ENCODE measurements at places on chromosomes 13 and 19. TPM values are rescaled to one million over a fixed set of nuclear protein-coding genes. Genes with fewer than 3 reads are reported as not detected.
A peak's percentile ranks its signal among the peaks of the same experiment; 100 is the strongest.

DNA sequence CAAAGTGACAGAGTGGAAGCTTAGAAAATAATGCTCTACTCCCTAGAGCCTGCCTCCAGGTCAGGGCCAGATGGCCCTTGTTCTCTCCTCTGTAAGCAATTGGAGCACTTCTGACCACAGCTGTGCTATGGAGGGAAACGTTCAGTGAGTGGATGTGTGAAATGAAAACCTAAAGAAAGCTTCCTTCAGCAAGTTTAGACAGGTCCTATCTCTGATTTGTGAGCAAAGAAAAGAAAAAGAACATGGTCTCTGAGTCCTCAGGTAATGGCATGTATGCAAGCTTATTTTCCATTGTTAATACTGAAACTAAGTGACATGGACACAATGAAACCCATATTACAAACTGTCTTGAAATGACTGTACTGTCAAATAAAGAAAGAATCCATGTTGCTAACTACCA lies 1486.8 kb downstream of the EFNB2 start:
- H3K36me3 ChIP-seq: no peaks in the 10 kb centered on the region
- H3K4me1 ChIP-seq: no peaks in the 10 kb centered on the region
- H3K27me3 ChIP-seq: no peaks in the 10 kb centered on the region
- H3K27ac ChIP-seq: no peak overlapping the region

GRCh38 chr13:37383856-37384370 lies 214.7 kb downstream of the POSTN start:
- no peaks in the 10 kb centered on the region for H3K36me3 ChIP-seq
- no peak overlapping the region for H3K4me3 ChIP-seq
- no peak for DNase-seq
- no peak overlapping the region for H3K27ac ChIP-seq
- no peaks in the 10 kb centered on the region for H3K4me1 ChIP-seq
- no peaks in the 10 kb centered on the region for H3K27me3 ChIP-seq

Gene GNG8
- 4.6 TPM for polyA plus RNA-seq

Gene UBE2L5
- polyA plus RNA-seq: 0.31 TPM

DNA sequence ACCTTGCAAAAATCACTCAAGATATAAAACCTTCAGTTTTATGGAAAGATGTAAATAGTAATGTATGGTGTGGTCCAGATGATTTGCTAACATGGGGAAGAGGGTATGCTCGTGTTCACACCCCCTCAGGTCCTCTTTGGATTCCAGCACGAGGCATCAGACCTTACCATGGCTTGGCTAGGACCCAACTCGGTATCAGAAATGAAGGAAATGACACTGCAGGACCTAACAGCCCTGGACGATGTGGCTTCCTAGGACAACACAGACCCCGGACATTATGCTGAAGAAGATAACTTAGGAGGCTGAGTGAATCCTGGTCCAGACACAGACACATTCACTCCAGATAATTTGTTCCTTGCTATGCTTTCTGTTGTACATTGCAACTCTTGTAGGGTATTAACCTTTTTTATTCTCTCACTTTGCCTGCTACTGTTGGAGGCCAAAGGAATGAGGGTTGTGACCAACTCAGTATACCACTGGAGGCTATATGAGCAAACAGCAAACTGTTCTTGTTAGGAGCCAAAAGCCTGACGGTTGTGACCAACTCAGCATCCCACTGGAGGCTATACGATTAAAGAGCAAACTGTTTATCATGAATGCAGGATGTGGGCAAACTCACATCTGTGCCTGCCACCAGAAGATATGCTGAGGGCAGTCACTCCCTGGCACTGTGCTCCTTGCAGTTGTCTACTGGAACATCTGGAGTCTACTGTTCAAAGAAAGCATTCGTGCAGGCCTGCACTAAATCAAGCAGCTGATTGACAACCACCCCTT lies 121.7 kb downstream of the ZNF429 start:
- no peak overlapping the region for H3K27ac ChIP-seq
- no peaks in the 10 kb centered on the region for H3K36me3 ChIP-seq
- peaks cover 3% of the 10 kb centered on the region for H3K4me1 ChIP-seq
- no peaks in the 10 kb centered on the region for H3K27me3 ChIP-seq
- DNase-seq: no peak
- no peak overlapping the region for H3K4me3 ChIP-seq

Gene CATSPERD
- polyA plus RNA-seq: not detected

DNA sequence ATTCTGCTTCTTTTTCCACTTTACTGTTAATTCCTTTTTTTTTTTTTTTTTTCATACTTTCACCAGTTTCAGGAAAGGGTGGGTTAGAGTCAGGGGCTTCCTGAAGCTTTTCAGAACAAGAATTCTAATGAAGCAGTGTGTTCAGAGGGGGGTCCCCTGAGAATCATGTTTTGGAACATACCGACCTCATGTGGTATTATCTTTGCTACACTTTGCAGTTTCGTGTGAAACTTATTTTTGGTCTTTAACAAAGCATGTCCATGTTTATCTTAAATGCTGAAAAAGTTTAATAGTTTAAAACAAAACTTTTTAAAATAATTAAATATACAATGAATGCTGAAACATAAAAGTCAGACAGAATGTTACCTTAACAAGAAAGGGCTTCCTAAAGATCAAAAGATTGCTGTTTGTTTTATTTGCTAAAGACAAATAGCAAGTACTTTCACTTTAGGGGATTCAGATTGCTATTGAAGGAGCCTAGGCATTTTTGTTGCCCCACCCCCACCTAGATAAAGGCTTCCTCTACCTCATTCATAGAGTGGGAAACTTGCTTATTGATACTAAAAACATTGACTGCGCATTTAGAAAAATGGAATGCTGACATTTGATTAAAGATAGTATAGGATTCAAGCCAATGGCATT lies 21.1 kb upstream of the POMP start:
- H3K27ac ChIP-seq: no peak overlapping the region
- DNase-seq: no peak
- H3K36me3 ChIP-seq: no peaks in the 10 kb centered on the region
- H3K27me3 ChIP-seq: no peaks in the 10 kb centered on the region
- no peak overlapping the region for H3K4me3 ChIP-seq
- no peaks in the 10 kb centered on the region for H3K4me1 ChIP-seq

GRCh38 chr19:51422053-51422448 lies 4.6 kb upstream of the SIGLEC10 start:
- peak; percentile 71 for DNase-seq
- no peak overlapping the region for H3K27ac ChIP-seq
- no peaks in the 10 kb centered on the region for H3K4me1 ChIP-seq
- no peak overlapping the region for H3K4me3 ChIP-seq
- H3K27me3 ChIP-seq: no peaks in the 10 kb centered on the region

Gene ZNF665
- polyA plus RNA-seq: 6.3 TPM

GRCh38 chr13:109275139-109275745 lies 511.1 kb downstream of the IRS2 start:
- no peaks in the 10 kb centered on the region for H3K4me1 ChIP-seq
- DNase-seq: no peak
- H3K4me3 ChIP-seq: no peak overlapping the region
- H3K27me3 ChIP-seq: peaks cover 3% of the 10 kb centered on the region

DNA sequence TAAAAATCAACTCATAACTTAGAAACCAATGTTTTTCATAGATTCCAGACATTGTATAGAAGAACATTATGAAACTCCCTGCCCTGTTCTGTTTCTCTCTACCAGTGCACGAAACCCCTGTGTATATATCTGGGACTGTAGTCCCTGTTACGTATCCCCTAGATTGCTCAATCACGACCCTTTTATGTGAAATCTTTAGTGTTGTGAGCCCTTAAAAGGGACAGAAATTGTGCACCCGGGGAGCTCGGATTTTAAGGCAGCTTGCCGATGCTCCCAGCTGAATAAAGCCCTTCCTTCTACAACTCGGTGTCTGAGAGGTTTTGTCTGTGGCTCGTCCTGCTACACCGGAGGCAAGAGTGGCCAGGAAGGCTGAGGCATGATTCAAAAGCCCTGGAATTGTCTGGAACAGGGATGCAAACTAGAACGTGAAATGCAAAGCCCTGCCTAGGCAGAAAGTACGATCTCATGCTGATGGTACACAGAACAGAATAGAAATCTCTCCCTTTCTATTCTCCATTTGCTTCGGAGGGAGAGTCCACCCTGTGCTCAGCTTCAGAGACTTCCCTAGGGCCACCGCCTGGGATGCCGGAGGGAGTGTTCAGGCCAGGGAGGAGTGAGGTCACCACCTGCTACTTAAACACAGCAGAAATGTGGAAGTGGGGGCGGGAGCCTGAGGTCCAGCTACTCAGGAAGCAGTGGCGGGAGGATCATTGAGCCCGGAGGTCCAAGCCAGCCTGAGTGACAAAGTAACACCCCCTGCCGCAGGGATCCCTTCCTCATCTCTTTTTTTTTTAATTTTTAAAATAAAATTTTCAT lies 758 bp upstream of the ZNF888 start:
- peaks cover 12% of the 10 kb centered on the region for H3K4me1 ChIP-seq
- H3K27me3 ChIP-seq: no peaks in the 10 kb centered on the region
- DNase-seq: no peak
- H3K36me3 ChIP-seq: peaks cover 11% of the 10 kb centered on the region

Gene RFPL4AL1
- not detected for polyA plus RNA-seq

DNA sequence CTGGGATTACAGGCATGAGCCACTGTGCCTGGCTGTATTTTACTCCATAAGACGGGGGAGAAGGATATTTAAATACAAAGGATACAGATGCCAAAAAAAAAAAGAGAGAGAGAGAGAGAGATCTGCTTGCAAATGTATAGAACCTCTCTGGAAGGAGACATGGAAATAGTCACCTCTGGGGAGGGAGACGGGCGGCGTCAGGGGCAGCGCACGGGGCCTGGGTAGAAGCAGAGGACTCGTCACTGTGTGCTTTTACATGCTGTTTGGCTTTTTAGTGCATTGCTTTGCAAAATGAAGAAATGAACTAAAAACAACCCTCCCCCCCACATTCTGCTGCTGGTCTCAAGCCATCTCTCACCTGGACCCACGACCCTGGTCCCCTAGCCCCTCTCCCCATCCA lies 4.8 kb upstream of the ZNF653 start:
- H3K4me3 ChIP-seq: no peak overlapping the region
- no peaks in the 10 kb centered on the region for H3K27me3 ChIP-seq
- H3K27ac ChIP-seq: no peak overlapping the region

DNA sequence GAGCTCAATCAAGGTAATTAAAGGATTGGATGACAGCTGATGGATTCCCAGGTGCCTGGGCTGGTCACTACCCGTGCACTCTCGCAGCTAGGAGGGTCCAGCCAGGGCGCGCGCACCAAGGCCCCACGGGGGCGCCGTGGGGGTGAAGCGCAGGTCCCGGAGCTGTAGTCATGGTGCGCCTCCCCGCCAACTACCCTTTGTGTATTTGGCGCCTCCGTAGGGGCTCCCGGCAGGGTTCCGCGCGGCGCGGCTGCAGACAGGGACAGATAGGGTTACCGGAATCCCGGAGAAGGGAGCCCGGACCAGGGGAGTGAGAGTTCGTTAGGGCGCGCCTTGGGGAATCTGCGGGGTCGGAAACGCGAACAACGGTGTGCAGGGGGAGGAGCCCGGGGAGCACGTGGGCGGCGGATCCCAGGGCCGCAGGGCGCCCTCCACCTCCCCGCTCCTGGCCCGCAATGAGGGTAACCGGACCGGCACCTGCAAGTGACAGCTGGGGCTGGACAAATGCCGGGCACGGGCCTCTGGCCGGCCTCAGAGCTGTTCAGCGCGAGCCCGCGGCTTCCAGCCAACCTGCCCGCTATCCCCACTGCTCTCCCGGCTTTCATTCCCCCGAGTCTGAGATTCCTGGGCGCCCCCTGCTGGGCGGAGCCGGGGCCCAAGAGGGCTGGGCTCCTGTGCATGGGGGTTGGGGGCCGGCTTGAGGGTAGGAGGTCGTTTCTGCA lies 3.4 kb upstream of the PRAM1 start:
- H3K4me1 ChIP-seq: peaks cover 6% of the 10 kb centered on the region
- H3K27me3 ChIP-seq: no peaks in the 10 kb centered on the region
- H3K27ac ChIP-seq: no peak overlapping the region
- H3K4me3 ChIP-seq: peak overlapping the region; percentile 42
- H3K36me3 ChIP-seq: peaks cover 2% of the 10 kb centered on the region
- DNase-seq: no peak

GRCh38 chr19:13613447-13613846 lies 107.2 kb upstream of the CACNA1A start:
- H3K27me3 ChIP-seq: no peaks in the 10 kb centered on the region
- no peak overlapping the region for H3K27ac ChIP-seq
- H3K4me1 ChIP-seq: peaks cover 5% of the 10 kb centered on the region
- no peak for DNase-seq
- no peak overlapping the region for H3K4me3 ChIP-seq

DNA sequence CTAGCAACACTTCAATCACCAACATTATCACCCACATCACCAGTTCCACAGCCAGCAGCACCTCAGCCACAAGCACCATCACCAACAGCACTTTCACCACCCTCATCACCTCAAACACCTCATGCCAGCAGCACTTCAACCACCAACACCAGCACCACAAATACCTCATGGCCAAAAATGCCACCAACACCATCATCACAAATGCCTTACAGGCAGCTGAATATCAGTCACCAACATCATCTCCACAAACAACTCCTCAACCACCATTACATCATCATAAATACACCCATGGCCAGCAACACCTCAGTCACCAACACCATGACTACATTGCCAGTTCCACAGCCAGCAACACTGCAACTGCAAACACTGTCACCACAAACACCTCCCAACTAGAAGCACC lies 10.4 kb downstream of the FCER2 start:
- DNase-seq: no peak
- H3K27ac ChIP-seq: no peak overlapping the region
- H3K4me1 ChIP-seq: no peaks in the 10 kb centered on the region
- peaks cover 22% of the 10 kb centered on the region for H3K27me3 ChIP-seq

Gene ATXN8OS
- polyA plus RNA-seq: 0.12 TPM

- H3K4me1 ChIP-seq: peaks cover 29% of the 10 kb centered on the region
- H3K36me3 ChIP-seq: no peaks in the 10 kb centered on the region
- DNase-seq: peak; percentile 96
- peak overlapping the region; percentile 99 for H3K27ac ChIP-seq
Measured at GRCh38 chr19:3710265-3710812, 2.2 kb downstream of the TJP3 start.

DNA sequence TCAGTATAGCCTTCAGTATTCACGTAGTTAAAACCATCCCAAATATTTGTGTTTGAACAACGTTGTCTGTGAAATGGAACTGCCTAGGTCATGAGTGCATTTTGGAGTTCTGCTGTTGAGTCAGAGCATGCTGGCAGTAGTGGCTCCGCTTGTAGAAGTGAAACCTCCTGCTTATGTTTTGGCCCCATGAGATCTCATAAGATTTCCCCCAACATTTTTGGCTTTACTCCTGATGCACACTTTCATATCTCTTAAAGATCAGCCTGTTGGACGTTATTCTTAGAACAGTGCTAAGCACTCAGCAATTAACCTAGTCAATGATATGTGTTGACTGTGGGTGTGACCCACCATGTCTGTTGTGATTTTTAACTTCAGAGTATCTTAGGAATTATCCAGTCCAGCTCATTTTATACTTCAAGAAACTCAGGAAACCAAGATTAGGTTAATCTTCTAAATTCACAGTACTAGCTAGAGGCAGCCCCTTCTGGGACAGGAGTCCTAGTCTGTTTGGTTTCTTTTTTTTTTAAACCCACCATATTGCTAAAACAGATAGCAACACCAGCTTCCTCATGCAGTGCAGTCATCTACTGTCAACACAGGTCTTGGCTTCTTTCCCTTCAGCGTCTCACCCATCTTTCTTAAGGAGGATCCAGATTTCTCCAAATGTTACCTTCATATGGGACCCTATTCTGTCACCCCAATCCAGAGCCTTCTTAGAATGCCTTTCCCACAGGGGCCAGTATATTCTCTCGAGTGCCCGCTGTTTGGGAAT lies 26.2 kb downstream of the RAP2A start:
- H3K27ac ChIP-seq: no peak overlapping the region
- H3K27me3 ChIP-seq: no peaks in the 10 kb centered on the region
- no peak overlapping the region for H3K4me3 ChIP-seq

Gene SHISA2
- polyA plus RNA-seq: 5.0 TPM

- H3K27me3 ChIP-seq: no peaks in the 10 kb centered on the region
- peaks cover 6% of the 10 kb centered on the region for H3K36me3 ChIP-seq
- peaks cover 14% of the 10 kb centered on the region for H3K4me1 ChIP-seq
- peak; percentile 89 for DNase-seq
- H3K27ac ChIP-seq: peak overlapping the region; percentile 78
- peak overlapping the region; percentile 88 for H3K4me3 ChIP-seq
Measured at GRCh38 chr13:76885203-76886004, 801 bp downstream of the KCTD12 start.

Data from large intestine (tissue), 12 donors.